CD4-positive, alpha-beta T cell treated with Interleukin-17A for 1 hour (primary cell): ENCODE measurements at places on chromosomes 1 and 21.

DNA sequence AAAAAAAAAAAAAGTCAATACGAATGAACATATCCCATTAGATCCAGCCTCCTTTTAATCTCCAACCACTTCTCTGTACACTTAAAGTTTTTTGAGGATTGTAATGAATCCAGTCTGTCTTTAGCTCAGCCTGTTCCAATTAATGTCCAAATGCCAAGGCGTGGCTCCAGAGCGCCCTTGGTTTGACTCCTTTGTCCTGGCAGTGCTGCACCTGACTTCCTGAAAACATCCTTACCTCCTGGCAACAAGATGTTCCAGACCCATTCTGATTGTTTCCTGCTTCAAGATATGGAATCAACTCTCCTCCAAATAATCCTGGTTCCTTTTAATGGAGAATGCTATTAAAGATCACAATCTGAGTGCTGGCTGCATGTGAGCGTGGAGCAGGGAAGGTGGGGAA, 74.1 kb upstream of the FAM20B start:
- no peak for DNase-seq

DNA sequence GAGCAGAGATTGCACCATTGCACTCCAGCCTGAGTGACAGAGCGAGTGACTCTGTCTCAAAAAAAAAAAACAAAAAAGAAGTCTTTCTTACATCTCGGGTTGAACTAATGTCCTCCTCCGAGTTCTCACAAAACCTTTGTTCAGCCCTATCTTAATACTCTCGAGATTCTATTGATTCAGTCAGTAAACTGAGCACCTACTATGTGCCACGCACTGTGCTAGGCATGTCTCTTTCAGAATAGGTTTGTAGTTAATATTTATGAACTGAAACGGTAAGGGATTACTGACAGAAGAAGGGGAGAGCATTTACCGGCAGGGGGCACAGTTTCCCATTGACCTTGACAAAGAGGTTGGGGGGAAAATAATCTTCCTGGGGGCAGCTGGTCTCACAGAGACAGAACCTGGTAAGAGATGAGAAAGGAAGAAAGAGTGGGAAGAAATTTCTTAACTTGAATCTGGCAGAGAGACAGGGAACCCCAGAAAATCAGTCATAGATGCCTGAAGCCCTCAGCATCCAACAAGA, 3.4 kb downstream of the PIAS3 start:
- peak; percentile 19 for DNase-seq

DNA sequence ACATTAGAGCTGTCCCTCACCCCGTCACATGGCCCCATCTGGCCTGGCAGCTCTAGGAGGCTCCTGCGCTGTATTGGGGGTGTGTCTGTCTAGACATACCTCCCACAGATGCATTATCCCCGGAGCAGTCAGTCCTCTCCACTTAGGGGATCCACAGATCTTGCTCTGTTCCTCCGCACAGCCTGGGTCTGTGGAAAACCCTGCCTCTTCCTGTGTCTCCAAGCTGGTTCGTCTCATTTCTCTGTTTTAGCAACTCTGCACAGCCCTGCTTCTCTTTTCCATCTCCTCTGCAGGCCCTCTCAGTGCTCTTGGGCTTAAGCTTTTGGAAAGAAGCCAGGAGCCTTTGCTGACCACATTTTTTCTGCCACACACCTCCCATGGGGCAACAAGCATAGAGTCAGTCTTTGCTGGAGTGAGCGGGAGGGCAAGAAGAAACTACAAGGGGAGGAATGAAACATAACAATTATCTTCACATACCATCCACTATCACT, 241.5 kb downstream of the FOXD2 start:
- DNase-seq, result no peak

GRCh38 chr1:51442198-51442597, 76.9 kb downstream of the EPS15 start:
- DNase-seq, result peak; percentile 21

DNA sequence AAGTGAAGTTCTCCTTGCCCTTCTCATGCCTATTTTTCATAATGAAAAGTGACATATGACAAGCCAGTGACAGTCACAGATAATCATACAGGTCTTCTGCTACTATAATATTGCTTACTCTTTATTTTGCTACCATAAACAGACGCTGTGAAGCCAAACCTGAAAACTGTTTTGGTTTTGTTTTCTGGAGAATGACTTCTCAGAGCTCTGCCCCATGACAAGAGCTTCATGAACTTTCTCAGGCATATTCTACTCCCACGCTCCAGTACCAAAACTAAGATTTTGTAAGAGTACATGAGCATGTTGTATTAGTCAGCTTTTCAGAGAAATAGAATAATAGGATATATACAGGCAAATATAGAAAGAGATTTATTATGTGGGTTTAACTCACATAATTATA, 64.3 kb upstream of the VTCN1 start:
- no peak for DNase-seq

DNA sequence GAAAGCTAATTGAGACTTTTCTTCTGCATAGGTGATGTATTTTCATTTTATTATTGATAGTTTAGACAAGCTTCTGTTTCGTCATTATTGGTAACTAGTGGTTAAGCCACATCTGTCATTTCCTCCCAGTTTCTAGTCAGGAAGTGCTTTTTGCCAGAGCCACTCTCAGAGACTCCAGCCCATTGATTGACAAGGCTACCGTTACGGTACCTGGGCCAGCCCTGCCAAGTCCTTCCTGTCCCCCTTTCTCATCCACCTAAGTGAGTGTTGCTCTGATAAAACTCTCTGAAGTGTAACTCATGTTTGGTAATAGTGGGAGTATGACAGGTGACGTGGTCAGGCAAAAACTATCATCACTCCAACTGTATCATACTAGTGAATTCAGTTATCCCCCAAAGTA, 29.6 kb upstream of the AGL start:
- peak; percentile 48 for DNase-seq

DNA sequence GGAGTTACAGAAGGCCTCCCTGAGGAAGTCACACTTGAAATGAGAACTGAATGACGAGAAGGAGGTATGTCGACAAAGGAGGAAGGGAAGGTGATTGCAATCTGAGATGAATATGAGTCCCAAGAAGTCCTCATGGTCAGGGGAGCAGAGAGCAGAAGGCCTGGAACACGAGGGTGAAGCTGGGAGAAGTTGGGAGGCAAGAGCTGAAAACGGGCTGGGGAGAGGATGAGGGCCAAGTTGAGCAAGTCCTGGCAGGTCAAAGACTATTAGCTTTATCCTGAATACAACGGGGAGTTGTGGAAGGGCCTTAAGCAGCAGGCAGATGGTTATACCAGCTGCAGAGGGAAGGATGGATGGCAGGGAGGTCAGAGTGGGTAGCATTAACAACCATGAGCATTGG, 89.5 kb downstream of the KCNJ15 start:
- no peak for DNase-seq

GRCh38 chr1:178966312-178966711, 59.4 kb upstream of the FAM20B start:
- DNase-seq, result no peak

- DNase-seq, result no peak
These were observed 5.8 kb upstream of the CLDN19 start for GRCh38 chr1:42745851-42746250.

GRCh38 chr1:156640842-156641706, 843 bp upstream of the BCAN start:
- no peak for DNase-seq

DNA sequence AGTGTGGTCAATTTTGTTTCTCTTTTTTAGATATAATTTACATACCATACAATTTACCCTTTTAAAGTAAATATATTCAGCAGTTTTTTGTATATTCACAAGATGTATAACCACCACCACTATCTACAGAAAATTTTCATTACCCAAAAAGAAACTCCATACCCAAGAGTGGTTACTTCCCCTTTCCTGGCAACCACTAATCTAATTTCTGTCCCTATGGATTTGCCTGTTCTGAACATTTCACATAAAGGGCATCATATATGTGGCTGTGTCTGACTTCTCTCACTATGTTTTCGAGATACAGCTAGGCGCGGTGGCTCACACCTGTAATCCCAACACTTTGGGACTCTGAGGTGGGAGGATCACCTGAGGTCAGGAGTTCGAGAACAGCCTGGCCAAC, 13.6 kb downstream of the PACC1 start:
- no peak for DNase-seq

- no peak for DNase-seq
These were observed 1.2 kb upstream of the CGN start for GRCh38 chr1:151510020-151510405.

GRCh38 chr1:117735045-117735992, 129.5 kb downstream of the TENT5C start:
- peak; percentile 68 for DNase-seq

- no peak for DNase-seq
These were observed 67.2 kb upstream of the TEKT2 start for GRCh38 chr1:36016686-36017085.

- no peak for DNase-seq
These were observed 397.1 kb upstream of the VAMP3 start for GRCh38 chr1:7373876-7374562.
